ENCODE measurements at places on chromosomes 5 and 9. TPM values are rescaled to one million over a fixed set of nuclear protein-coding genes. Genes with fewer than 3 reads are reported as not detected.

- no peak for DNase-seq
Measured at GRCh38 chr9:11233696-11234095, 620.9 kb upstream of the PTPRD start.

- no peak for DNase-seq
Measured at GRCh38 chr5:23466401-23466912, 41.0 kb upstream of the PRDM9 start.

- no peak for DNase-seq
Measured at GRCh38 chr5:100828071-100828897, 74.8 kb downstream of the ST8SIA4 start.

The FAM221B gene
- total RNA-seq: not detected

The RASEF gene
- 0.06 TPM for total RNA-seq

GRCh38 chr9:123322273-123323195 is 33.5 kb upstream of the CRB2 start:
- no peak for DNase-seq

GRCh38 chr5:91464886-91465646 is 81.9 kb upstream of the ARRDC3 start:
- no peak for DNase-seq

DNA sequence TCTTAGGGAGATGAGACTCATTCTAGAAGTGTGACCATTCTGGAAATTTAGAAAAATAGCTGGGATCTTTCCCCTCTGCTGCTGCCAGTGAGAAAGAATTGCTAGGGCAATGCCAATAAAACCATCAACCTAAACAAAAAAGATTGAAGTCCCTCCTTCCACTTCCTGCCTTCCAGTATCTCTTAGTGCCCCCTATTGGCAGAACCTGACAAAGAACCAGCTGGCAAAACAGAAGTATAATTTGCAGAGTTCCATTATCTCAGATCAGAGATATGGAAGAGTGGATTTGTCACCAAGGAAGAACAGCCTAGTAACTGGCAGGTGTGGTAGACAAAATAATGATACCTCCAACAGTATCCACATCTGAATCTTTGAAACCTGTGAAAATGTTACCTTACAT is 13.8 kb upstream of the PLCXD3 start:
- no peak for DNase-seq
